ENCODE measurements at places on chromosomes 12 and 14.

DNA sequence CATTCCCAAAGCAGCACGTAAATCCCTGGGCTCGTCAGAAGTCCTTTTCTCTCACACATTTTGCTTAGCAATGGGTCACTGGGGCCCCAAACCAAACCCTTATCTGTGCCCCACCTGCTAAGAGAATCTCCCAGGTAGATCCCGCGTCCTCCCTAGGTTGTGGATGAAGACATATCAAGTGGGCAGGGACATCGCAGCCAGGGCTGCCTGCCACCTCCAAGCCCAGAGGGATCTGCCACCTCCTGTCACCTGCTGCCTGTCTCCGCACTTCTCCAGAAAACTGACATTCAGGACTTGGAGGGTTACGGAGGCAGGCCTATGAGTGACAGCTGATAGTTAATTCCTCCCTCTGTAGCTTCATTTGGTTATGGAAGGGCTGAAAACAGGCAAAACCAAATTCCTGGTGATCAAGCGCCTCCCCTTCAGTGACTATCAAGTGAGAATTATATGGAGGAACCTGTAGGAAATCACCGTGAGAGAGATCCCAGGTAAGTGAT is 19.5 kb downstream of the BCL11B start:
- DNase-seq, result no peak

DNA sequence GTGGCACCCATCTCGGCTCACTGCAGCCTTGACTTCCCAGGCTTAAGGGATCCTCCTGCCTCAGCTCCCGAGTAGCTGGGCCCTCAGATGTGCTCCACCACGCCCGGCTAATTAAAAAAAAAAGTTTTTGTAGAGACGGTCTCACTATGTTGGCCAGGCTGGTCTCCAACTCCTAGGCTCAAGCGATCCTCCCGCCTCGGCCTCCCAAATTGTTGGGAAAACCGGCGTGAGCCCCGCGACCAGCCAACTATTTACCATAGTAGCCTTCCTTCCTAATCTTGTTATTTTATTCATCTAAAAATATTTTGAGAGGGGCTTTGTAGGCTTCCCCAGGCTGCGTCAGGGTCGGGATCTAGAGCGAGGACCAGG is 25.4 kb upstream of the YY1 start:
- DNase-seq, result no peak

- peak; percentile 57 for DNase-seq
Measured at GRCh38 chr12:6620137-6620884, 13.1 kb upstream of the CHD4 start.

DNA sequence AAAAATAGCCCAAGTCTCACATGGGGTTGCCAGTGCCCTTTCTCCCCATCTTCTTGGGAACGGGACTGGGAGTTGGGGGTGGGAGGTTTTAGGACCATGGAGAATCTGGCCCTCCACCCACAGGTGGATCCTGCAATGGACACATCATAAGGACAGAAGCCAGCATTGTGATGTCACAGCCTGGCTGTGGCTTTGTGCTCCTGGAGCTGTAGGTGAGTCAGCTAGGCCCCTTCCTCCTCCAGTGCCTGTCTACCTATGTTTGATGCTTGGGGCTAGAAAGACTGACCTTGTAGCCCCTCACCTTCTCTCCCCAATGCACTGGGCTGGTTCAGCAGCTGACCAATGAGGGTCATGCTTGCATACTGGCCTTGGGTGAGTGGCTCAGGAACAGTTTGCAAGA is at the start of gene CCDC197:
Gene CCDC197 (plus strand): TSS at position 220 of the 400 bp plus-strand sequence. CDS start 831 bp downstream, outside the sequence.
- no peak for DNase-seq

DNA sequence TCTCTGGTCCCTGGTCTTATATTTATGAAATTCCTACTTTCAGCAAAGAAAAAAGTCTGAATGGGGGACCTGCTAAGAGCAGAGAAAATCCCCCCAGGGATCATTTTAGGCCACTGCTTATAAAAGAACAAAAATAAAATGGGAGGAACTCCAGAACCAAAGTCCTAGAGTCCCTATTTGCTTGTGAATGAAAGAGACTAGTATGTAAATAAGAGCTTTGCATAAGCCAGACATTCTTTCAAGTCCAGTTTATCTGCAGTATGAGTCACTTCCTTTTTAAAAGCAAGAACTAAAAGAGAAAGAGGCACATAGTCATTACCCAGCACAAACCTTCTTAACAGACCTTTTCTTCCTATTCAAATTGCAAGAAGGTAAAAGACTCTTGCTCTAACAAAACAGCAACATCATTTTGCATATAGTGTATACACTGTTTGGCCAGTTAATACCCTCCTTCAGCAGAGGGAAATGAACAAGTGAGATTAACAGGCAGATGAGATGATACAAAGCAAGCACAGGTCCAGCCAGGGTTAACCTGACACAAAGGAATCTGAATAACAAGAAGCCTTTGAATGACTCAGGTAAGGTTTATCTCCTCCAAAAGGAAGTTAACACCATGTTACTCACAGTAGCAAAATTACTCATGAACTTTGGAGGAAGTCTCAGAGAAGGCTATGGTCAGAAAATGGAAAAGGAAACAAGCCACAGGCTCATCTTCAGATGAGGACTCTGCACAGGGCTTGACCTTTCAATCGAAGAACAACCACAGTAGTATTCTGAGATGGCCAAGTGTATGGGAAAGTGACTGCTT is 87.3 kb downstream of the PHLDA1 start:
- peak; percentile 54 for DNase-seq

DNA sequence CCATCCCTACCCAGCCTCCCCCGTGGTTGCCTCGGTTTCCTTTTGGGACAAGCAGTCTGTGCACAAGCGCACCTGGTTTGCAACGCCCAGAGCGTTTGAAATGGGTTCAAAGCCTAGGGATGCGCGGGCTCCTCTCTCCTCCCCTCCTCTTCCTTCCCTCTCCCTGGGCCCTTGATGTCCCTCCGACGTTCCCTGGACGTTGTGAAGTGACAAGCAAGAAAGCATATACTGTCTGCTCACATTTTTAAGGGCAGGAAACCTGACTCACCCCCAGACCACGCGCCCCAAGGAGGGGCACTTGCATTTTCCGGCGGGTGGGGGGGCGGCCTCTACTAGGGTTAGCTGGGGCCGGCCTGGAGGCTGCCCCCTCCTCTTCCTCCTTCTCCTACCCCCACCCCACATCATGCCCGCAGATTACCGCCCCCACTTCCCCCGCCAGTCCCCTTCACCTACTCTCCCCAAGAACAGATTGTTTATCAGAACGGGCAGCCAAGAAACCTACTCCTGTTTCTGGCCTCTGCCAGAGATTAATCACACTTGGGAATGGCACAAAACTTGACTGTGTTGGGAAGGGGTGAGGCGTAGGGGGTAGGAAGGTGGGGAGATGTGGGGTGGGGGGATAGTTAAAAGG is 9.5 kb upstream of the IRF2BPL start:
- DNase-seq, result peak; percentile 54

- DNase-seq, result no peak
Measured at GRCh38 chr12:48690990-48691389, 9.0 kb upstream of the KANSL2 start.

GRCh38 chr12:76266797-76267196 is 81.4 kb downstream of the BBS10 start:
- DNase-seq, result no peak

DNA sequence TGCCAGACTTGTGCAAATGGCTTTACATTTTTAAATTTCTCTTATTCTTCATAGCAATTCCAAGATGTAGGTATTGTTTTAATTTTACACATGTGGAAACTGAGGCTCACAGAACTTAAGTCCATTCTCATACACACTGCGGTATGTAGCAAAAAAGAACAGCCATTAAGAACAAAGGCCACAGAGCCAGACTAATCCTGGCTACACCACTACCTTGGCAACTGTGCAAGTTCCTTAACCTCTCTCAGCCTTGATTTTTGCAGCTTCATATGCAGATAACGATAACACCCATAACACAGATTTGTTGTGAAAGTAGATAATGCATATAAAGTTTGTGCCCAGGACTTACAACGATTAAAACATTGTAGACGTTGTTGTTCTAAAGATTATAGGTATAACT is 81.1 kb downstream of the ABCC9 start:
- no peak for DNase-seq

- no peak for DNase-seq
Measured at GRCh38 chr12:77384941-77385340, 319.6 kb upstream of the E2F7 start.

DNA sequence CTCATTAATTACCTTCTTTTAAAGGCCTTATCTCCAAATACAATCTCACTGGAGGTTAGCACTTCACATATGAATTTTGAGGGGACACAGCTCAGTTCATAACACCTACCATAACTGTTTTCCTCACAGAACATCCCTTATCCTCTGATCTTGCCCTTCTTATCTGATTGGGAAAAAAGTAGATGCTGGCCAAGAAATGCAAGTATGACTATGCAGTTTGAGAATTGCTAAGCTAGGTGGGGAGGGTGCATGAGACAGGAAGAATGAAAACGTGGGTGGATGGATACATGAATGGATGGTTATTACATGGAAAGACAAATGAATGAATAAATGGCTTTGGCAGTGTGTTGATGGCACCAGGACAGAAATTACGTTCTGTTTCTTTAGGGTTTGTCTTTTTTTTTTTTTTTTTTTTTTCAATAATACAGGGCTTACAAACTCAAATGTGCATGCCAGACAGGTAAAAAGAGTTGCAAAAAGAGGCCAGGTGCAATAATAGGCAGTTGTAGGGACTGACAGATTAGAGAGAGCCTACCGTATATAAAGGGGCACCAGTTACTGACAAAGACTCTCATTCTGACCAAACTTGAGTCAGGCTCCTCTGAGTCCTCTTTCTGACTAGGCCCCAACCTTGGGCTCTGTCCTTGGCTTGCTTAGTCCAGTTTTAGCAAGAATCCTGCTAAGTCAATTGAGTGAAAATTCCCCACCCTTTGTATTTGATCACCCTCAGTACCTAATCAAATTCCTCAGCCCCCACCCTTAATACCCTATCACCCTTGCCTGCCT is 304.9 kb downstream of the ZFP36L1 start:
- no peak for DNase-seq
